Stimulated activated CD4-positive, alpha-beta T cell treated with anti-CD3 and anti-CD28 coated beads, Interleukin-2, amount 100 ng/mL, for 4 hours (primary cell): ENCODE measurements at places on chromosomes 11 and 22.

- DNase-seq: no peak
Observed at GRCh38 chr11:120169981-120170698, 32.2 kb upstream of the TRIM29 start.

DNA sequence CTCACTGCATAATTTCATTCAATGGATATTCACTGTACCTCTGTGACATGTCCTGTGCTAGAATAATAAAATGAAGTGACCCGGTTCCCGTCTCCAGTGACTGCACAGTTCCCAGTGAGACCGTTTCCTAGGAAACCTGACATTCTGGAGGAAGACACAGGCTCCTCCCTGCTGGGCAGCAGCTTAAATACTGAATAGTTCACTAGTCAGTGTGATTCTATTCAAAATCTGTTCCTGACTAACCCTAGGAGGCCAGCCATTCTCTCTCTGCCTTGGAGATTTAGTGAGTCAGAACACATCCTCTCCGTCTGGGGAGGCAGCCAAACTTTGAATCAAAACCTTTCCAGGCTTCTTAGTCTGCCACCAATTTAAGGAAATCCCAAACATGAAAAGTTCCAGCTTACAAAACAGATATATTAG, 11.3 kb downstream of the TRIM66 start:
- DNase-seq: no peak

GRCh38 chr22:31853736-31854495, 90.4 kb upstream of the YWHAH start:
- no peak for DNase-seq

DNA sequence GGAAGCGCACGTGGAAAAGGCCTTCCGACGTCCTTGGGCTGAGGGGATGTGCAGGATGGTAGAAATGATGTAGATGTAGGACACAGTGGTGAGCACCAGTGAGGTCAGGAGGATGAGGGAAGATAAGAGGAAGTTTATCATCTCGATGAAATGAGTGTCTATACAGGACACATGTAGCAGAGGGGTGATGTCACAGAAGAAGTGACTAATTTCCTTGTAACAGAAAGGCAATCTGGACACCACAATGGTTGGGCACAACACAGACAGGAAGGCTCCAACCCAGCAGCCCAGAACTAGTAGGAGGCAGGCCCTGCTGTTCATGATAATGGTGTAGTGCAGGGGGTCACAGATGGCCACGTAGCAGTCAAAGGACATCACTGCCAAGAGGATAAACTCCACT, 35.0 kb upstream of the OR6M1 start:
- DNase-seq: no peak

DNA sequence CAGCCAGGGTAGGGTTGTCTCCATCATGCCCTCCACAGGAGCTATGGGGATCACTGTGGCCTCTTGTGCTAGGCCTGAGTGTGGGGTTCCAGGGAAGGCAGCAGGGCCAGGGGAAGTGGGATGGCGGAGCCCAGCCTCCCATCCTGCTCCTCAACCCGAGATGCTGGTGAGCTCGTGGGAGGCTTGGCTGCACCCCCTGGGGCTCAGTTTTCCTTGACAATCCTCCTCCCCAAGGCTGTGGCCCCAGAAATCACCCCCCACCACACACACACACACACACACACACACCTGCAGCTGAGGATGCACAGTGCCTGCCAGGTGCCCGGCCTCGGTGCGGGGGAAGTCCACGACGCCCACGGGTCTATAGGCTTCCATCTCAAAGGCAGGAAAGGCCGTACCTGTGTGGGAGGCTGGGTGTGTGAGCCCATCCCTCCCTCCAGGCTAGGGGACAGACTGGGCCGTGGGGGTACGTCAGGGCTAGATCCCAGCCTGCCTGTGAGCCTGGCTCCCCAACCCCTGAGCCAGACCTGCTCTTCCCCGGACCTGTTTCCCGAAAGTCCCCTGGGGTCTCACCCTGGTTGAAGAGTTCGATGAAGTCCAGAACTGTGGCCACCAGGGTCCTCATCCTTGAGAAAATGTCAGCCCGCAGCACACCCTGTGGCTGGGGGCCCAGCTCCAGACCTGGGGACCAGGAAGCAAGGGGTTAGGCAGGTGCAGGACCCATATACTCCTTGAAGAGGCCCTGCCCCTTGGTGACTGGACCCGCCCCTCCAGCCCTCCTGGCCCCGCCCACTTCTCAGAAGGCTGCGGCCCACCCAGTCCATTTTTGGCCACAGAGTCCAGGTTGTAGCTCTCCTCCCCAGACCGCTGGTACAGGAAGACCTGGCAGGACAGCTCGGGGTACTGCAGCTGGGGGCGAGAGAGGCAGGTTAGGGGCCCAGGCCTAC, 5.2 kb upstream of the TBX10 start:
- DNase-seq: no peak

DNA sequence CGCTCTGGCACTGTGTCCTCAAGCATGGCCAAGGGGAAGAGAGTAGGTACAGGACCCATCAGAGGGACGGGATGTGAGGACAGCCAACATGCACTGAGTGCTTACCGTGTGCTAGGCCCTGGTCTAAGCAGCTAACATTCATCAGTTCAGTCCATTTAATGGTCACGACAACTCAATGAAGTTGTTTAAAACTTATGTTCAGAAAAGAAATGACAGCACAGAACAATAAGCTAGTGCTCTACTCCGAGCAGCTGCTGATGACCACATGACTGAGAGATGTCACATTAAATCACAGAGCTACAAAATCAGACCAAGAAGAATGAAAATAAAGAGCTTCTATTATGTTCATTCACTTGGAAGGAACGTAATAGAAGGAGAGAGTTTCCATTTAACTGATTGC, 26.3 kb downstream of the PRDM10 start:
- DNase-seq: no peak

GRCh38 chr11:86802601-86803051, 2.3 kb downstream of the PRSS23 start:
- no peak for DNase-seq

DNA sequence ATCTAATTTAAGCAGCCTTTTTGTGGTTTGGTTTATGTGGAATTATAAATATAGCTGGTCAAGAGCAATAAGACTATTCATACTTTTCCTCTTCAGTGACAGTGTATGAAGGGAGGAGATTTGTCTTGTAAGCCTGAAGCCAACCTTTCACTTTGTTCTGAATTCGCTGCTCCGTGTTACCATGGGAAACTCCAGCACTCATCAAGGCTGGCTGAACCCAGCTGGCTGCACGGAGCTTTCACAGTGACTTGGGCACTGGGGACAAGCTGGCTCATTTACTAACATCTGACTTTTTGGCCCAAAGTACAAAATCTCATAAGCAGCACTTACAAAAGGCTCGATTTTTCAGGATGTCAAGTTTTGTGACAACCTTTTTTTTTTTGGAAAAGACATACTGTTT, 120.4 kb upstream of the GRIA4 start:
- DNase-seq: no peak

DNA sequence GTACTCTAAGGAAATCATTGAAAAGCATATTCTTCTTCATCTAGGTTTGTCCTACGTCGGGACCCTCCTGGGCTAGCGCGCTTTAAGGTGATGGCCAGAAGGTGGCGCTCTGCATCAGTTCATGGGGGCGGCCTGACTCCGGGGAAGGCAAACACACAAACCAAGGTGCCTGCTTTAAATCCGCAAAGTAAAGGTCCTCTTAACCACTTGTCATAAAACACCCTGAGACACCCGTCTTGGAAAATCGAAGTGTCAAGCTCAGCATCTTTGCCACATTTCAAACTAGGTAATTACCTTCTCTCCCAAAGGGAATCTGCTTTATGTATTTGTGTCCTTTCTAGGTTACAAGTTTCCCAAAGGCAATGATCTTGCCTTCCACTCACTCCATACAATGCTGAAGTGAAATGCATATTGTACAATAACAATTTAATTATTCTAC, 33.9 kb downstream of the LMO2 start:
- peak; percentile 66 for DNase-seq

DNA sequence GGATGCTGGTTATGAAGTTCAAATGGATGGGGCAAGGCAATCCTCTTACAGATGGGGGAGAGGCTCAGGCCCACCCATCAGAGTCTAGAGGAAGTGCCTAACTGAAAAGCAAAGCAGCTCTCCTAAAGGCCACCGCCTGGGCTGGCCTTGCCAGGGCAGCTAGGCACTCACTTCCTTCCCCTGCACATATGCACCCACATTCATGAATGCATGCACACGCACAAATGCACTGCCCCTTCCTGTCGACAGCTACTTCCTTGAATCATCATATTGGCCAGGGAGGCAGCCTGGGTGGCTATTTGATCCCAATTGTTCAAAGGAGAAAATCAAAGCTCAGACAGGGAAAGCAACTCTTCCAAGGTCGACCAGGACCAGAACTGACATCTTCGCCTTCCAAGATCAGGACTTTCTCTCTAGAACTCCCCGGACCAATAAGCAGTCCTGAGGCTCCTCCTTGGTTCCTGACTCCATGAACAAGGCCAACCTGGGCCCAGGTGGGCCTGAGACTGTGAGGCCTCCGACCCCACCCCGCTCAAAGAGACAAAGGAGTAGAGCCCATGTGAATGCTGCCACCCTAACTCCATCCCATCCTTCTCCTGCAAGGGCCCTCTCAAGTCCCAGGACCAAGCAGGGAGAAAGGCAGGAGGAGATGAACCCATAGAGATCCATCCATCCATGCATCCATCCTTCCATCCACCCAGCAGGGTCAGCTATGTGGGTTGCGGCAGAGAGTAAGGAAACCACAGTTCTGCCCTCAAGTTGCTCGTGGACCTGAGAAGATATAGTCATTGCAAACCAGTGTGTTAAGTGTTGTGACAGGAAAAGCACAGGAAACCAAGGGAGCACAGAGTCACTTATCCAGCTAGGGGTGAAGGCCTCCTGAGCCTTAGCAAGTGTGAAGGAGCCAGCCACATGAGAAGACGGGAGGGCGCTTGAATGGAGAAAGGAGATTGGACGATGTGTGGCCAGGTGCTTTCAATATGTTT, 35.4 kb upstream of the LMO1 start:
- DNase-seq: no peak

DNA sequence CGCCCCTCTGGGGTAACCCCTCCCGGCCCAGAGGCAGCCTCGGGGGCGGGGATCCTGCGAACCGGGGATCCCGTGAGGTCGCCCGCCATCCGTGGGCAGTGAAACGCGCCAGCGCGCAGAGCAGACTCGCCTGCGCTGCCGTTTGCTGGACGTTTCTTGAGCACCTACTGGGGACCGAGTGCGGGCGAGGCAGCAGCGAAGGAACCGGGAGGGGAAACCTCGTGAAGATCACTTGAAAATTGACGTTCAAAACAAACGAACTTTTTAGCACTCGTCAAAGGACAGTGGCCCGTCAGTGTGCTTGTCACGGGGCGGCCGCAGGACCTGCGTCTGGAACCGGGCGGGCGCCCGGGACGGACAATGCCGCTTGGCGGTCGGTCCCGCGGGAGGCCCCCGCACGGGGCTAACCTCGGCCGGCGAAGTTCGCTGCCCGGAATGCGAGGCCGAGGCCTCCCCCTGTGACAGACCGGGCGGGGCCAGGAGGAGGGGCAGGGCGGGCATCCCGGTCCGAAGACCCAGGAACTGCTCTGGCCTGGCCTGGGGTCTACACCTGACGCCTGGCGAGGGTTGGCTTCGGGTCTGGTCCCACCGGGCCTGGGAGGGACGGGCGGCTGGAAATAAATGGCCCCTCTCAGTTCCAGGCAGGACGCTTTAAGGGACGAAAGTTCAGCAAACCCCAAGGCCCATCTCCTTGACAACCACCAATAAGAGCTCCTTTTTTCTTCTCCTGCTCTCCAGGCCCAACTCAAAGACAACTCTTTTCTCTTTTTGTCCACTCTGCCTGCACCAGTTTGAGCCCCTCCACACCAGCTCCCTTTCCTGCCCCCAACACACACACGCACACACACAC, 723 bp upstream of the SCUBE1 start:
- DNase-seq: no peak

- DNase-seq: no peak
Observed at GRCh38 chr11:65493367-65494176, 5.3 kb upstream of the MALAT1 start.

- no peak for DNase-seq
Observed at GRCh38 chr11:126140926-126141280, 70.5 kb downstream of the RPUSD4 start.

DNA sequence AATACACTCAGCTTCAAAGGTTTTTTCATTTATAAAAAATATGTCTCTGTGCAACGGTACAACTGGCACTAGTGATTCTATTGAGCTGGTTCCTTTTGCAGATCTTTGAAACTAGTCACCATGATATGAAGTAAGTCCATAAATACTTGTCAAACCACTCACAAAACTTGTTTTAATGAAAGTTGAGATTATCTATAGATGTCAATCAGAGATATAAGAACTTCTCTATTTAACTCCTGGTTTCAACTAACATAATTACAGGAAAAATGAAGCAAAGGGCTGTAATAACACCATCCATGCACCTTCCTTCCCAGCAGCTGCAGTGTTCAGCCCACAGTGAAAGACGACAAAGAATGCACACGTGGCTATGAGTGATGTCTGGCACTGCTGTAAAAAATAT, 44.7 kb downstream of the TMEM123 start:
- no peak for DNase-seq

- DNase-seq: no peak
Observed at GRCh38 chr11:66280428-66280827, 2.5 kb downstream of the CNIH2 start.

DNA sequence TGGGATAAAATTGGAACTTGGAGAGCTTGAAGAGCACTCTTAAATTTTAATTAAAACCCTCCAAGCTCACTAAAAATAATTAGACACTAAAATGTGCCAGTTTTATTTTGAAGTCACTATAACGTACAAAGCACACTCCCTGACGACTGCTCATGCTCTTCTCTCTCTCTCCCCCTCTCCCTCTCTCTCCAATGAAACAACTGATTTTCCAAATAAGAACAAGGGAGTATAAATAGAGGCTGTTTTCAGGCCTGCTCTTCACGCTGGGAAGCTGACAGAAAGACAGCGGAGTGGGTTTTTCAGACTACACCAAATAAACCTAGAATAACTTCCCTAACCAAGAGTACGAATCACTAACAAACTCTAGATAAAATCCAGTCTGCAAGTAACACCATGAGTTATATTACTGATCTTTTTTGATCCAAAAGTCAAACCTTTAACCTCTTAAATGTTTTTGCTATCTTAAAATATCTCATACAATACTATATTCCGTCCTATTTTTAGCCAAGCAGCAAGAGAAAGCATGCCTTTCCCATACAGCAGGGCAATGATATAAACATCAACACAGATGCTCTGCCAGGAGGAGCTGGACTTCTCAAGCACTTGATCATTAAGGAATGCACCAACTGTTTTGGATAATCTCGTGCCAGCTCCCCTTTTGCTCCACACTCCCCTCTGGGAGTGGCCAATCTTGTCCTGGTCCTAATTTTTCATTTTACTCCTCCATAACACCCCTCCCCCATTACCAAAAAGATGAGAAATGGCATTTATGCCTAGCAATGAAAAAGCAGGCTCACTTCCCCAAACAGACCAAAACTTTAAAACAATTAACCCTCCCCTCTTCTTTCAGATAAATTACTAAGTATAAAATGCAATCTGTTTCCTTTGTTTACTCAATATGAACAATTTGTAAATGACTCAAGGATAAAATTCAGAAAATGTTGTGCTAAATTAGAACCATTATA, 116.9 kb downstream of the SOX6 start:
- DNase-seq: no peak
